Activated naive CD8-positive, alpha-beta T cell treated with anti-CD3 and anti-CD28 coated beads, Interleukin-2, amount 50 U/mL, for 24 hours (primary cell): ENCODE measurements at places on chromosomes 1 and 21.

DNA sequence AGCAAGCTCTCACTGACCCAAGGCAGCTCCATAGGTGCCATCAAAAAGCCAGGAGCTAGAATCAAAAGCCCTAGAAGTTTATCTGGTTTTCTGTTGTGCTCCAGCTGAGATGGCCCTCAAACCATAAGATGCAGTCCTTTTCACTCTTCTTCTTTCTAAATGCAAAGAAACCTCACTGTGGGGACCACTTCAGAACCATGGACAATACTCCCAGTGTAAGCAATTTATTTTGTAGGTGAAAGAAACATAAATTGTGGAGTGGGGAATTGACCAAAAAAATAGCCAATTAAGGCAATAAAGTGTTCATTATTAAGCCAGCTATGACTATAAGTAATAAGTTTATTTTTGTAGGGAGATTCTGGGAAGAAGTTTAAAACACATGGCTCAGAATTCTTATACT, 1399.9 kb downstream of the PLA2G4A start:
- DNase-seq, result no peak

GRCh38 chr1:93471284-93471683, 23.4 kb downstream of the FNBP1L start:
- no peak for DNase-seq

DNA sequence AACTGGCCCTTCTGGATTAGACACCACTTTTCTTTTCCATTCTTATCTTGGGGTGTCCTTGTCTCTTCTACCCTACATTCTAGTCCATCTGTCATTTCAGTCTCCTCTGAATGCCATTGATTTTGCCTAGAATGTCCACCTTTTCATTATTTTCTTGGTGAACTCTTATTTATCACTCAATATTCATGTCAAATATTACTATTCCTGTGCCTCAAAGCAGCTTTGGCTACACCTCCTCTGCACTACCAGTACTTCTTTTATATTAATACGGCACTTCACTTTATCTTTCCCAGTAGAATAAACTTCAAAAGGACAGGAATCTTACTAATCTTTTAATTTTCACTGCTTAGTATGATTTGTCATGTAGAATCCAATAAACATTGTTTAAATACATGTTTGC, 186.4 kb upstream of the DPYD start:
- DNase-seq, result no peak

DNA sequence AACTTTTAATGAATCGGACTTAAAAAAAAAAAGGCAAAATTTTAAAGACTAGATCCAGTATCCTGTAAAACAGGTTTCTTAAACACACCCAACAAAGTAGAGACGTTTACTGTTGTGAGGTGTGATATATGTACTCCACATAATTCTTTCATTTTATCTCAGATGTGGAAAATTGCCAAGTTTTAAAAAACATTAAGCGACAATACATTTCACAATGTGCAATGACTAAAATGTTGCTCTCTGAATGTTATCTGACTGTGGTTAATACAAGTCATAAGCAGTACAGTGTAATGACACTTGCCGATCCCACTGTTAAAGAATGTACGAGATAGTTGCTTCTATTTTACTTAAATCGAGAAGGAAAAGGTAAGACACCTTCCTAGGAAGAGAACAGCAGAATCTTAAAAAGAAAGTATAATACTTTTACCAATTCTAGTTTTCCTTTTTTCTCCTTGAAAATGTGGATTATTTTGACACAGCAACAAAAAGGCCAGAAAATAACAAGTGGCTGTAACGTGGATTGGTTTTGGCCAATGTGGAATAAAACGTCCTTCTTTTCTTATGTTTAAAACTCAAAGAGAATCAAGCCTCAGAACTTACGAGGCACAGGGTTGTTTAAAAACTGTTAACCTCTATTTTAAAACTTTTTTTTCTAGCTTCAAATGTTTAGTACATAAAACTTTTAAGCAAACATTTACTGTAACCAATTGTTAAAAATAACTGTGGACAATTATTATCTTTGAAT, 51.4 kb downstream of the TP53BP2 start:
- DNase-seq, result no peak

GRCh38 chr1:172882791-172883386, 167.9 kb downstream of the TNFSF18 start:
- no peak for DNase-seq

- DNase-seq, result no peak
Measured at GRCh38 chr21:30714946-30715345, 3.6 kb downstream of the KRTAP21-3 start.

GRCh38 chr1:236472850-236473788, 50.7 kb upstream of the LGALS8 start:
- DNase-seq, result no peak
